ENCODE measurements at places on chromosomes 12 and 14.

- no peak for DNase-seq
These were observed 85.9 kb downstream of the ESR2 start for GRCh38 chr14:64208261-64208660.

- no peak for DNase-seq
These were observed 433.8 kb downstream of the FUT8 start for GRCh38 chr14:65846196-65846868.

- DNase-seq, result no peak
These were observed 12.2 kb downstream of the KLC1 start for GRCh38 chr14:103641161-103641560.

GRCh38 chr12:14514154-14514842 lies 53.4 kb downstream of the PLBD1 start:
- peak; percentile 26 for DNase-seq

DNA sequence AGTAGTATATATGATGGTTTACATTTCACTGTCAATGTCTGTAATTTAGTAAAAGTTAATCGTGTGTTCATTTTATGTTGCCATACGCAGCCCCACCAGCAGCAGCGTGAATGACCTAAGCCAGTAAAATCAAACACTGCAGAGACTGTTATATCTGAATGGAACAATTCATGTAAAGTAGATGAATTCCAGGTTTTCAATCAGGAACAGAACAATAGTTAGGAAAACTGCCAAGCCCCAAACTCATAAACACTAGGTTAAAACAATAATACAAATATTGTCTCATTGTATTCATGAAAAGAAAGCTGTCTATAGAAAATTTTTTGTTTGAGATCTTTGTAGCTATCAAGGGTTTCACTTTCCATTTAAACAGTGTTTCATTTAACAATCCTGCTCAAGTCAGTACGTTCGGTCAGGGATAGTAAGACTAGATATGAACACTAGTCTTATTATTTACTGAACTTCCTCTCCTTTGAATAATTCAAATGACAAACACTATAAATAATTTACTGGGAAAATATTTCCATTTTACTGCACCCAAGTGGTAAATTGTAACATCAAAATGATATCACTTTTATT lies 256.8 kb upstream of the FLRT2 start:
- DNase-seq, result no peak

DNA sequence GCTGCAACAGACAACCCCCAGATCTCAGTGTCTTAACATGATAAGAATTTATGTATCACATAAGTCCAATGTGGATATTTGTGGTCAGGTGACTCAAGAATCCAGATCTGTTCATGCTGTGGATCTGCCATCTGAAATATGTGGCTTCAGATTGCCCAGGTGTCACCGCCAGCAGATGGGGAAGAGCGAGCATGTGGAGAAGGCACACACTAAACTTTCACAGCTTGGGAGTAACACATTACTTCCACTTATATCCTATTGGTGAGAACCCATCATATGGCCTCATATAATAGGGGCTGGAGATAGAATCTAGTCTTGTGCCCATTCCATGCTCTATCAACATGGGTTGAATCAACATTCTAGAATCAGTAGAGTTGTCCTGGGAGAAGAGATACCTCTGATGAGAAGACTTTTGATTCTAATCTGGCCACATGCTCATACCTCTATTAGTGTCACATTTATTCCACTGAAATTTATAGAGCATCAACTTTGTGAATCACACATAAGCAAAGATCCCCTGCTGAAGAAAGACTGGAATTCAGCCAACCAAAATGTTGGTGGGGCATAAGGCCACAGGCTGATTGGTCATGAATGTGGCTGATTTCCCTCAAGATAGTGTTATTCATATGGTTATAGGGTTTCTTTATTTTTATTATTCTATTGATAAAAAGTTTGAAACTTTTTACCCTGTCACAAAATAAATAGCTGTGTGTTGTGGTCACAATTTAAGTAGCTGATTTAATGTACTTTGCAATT lies 6.0 kb upstream of the CALCOCO1 start:
- no peak for DNase-seq

DNA sequence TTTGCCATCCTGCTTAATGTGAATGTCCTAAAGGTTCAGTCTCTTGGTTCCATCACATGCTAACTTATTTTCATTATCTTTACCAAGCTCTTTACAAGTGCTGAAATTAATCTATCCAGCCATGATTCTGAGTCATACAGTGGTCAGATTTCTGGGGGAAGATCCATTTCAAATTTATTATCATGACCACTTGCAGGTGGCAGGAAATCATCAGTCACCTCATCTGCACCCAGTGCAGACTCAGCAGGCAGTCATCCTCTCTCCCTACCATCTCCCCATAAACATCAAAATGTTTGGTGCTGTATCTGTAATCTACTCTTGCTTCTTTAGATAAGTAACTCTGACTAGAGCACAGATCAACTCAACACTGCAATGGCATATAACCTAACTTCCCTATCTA lies 23.5 kb downstream of the ATG14 start:
- no peak for DNase-seq

DNA sequence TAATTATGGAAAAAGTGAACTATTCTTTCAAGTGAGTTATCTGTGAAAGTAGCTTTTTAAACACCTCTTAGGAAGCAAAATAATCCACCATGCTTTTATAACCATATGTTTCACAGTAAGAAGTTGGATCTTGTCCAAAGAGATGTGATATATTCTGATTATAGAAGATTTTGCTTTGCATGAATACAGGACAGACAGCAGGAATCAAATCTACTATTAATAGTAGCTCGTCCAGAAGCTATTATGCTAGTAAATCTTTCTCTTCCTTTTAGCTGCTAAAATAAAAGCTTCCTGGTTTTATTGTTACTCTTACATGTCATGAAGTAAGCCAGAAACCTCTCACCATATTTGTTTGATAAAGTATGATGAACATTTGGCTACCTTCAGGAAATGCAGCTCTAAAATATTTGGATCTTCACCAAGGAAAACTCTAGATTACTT lies 257.0 kb downstream of the IPO8 start:
- DNase-seq, result no peak

- DNase-seq, result no peak
These were observed 15.4 kb upstream of the PUS1 start for GRCh38 chr12:131913666-131914065.

DNA sequence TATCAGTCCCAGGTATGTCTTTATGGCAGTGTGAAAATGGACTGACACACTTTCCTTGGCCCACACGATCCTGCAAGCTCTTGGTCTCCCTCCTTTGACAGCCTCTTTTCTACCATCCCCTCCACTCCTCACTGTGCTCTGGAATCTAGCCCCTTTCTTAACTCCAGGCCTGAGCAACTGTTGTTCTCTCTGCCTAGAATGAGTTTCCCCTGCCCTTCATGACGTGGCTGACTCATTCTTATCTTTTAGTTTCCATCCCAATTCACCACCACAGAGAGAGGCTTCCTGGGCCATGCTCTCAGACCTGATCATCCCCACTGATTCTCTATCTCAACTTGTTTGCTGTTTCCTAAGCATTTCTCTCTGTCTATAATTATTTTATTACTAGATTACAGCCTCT lies 157.4 kb upstream of the HMGA2 start:
- DNase-seq, result no peak

- no peak for DNase-seq
These were observed 109.0 kb downstream of the APAF1 start for GRCh38 chr12:98754095-98754494.

DNA sequence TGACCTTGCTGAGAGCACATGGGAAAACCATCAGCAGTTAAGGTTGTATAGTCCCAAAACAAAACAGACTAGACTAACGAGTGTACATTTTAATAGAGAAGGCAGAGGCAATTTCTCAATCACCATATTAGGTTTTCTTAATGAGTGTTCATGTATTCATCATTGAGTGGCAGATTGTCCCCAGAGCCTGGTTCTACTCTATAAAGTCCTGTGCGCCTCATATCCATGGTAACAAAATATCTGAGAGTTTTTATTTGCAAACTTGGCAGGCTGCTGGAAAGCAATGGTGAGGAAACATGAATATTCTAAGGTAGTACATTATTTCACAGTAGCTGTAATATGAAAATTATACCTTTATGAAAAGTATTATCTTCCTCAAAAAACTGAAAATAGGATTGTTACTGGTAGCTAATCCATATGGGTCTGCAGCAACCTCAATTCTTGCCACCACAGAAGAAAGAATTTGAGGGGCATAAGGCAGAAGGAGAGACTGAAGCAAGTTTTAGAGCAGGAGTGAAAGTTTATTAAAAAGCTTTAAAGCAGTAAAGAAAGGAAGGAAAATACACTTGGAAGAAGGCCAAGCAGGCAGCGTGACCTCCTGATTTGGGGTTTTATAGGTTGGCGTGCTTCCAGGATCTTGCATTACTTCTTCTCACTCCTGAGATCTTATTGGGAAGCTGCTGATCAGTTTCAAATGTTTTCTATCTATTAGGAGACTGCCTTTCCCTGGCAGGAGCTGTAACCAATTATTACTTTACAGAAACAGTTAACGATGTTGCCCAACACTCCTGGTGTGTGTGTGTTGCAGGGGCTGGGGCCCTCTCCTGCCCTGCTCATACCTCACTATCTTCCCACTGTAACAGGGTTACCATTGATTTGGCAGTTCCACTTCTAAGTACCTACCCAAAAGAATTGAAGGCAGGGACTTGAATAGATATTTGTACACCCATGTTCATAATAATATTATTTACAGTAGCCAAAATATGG lies 154.0 kb upstream of the NUDT4 start:
- no peak for DNase-seq

GRCh38 chr14:40983604-40984003 lies 623.1 kb upstream of the LRFN5 start:
- DNase-seq, result no peak

DNA sequence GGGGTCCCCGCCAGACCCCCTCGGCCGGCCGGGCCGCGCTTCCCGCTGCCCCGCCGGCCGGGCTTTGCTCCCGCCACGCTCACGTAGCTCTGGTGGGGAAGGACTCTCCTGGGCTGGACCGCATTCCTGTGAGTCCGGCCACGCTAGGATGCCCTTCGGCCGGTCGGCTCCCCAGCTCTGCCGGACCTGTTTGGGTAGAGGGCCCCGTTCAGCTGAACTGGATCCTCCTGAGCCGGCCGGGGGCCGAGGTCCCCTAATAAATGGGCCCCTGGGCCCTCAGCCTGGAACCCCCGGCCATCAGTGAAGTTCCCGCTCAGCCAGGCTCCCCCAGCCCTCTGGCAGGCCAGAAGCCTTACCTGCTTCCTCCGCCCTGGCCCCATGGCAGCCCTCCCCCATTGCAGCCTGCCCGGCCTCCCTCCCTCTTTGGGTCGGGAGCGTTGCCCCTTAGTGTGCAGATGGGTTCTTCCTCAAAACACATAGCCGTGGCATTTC lies 593 bp downstream of the UNC119B start:
- DNase-seq, result peak; percentile 22

DNA sequence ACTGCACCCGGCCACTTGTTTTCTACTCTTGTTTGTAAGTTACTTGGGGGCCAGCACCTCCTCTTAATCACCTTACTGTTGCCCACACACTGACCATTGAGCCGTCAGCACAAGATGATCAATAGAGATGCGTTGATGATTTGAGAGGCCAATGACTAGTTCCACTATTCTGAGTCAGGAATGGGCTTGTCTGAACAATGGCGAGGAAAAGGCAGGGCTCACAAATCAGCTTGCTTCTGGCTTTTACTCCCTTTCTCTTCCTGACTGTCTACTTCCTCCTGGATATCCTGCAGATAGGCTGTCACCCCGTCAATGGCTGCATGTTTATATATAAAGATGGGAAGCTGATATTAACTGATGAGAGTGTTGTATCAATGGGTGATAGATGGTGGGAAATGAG lies 29.1 kb upstream of the HDAC7 start:
- no peak for DNase-seq

DNA sequence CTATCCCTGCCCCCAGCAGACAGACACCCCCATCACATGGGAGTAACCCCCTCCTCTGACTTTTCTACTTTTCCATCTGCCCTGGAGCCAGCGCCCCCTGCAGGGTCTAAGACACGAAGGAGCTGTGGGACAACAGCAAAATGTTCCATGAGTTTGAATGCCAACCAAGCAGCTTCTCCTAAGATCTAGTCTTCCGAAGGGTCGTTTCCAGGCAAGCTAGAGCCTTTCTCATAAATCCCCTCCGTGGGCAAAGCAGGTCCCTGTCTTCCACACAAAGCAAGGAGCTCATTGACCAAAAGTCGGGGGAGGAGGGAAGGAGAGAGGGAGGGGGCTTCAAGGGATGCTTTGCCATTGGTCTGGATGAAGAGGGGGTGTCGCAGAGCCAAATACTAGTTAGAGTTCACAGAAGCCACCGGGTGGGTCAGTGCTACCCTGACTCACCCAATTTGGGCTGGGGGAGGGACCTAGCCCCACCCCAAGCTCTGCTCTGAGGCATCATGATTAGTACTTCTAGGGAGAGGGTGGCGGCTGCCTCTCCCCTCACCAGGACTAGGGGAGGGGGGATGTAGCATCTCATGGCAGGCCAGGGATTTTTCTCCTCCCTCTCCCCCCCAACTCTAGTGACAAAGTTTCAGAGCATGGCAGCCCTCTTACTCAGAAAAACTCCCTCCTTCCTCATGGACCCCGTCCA lies 1.6 kb downstream of the MSI1 start:
- DNase-seq, result peak; percentile 25

DNA sequence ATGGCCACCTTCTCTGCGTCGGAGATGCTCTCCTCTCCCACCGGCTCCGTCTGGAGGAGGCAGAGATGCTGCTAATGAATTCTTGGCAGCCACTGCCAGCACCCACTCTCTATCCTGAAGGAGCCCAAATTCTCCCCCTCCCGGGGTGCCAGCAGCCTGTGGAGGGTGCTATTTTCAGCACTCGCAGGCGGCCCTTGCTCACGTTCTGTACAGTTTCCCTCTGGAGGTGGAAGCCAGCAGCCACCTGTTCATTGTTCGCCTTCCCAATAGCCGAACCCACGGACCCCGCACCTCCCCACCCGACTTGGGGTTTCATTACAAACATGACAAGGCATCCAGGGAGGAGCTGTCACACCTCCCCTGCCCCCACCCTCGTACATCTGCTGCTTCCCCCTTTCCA lies 27.8 kb downstream of the SNRNP35 start:
- no peak for DNase-seq

DNA sequence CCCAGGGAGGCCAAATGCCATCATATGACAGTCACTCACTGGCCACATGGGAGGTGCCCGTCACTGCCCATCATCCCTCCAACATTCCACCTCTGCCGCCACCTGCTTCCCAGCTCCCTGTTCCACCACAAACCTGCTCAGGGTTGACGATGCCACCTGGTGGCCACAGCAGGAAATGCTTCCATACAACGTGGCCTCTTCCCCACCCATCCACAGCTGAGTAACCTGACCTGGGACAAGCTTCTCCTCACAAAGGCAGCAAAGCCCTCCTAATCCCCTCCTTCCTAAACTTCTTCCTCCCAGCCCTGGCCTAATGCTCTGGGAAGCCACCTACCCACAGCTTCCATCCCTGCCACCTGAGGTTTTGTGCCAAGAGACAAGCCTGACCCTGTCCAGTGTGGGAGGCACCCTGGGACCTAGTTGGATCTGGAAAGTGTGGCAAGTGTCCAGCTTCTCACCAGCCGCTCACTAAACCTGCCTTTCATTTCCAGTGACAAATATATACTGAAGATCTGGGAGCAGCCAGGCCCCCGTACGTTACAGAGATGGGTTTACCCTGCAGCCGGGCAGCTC lies 4.3 kb downstream of the DEGS2 start:
- DNase-seq, result no peak
